Endothelial cell of umbilical vein (primary cell): ENCODE measurements at places on chromosomes 6 and 20. TPM values are rescaled to one million over a fixed set of nuclear protein-coding genes. Genes with fewer than 3 reads are reported as not detected.

SNHG17 gene
- 39.6 and 94.0 TPM in 2 replicates for total RNA-seq

DEFB132 gene
- total RNA-seq: not detected in 2 replicates

NNAT gene
- 2.3 and 10.7 TPM in 2 replicates for total RNA-seq

PSORS1C1 gene
- total RNA-seq: 9.2 and 13.2 TPM in 2 replicates

KIF25 gene
- total RNA-seq: not detected in 2 replicates
